Left colon (tissue), 2 donors: ENCODE measurements at places on chromosomes 3 and 15. TPM values are rescaled to one million over a fixed set of nuclear protein-coding genes. Genes with fewer than 3 reads are reported as not detected.

The COL6A5 gene
- 0.08 TPM for total RNA-seq

The TMEM202 gene
- not detected for total RNA-seq

The RABL3 gene
- 25.7 TPM for total RNA-seq

The TRIM42 gene
- total RNA-seq, result not detected

The CA12 gene
- total RNA-seq, result 255 TPM

The TMEM207 gene
- not detected for total RNA-seq

The CCDC66 gene
- total RNA-seq, result 13.5 TPM

The NAA50 gene
- total RNA-seq, result 96.0 TPM
